ENCODE measurements at places on chromosomes 16 and 17.

GRCh38 chr17:50943575-50943933 lies 77.4 kb upstream of the TOB1 start:
- no peak for DNase-seq

GRCh38 chr16:52783616-52784015 lies 236.7 kb upstream of the TOX3 start:
- DNase-seq = no peak

DNA sequence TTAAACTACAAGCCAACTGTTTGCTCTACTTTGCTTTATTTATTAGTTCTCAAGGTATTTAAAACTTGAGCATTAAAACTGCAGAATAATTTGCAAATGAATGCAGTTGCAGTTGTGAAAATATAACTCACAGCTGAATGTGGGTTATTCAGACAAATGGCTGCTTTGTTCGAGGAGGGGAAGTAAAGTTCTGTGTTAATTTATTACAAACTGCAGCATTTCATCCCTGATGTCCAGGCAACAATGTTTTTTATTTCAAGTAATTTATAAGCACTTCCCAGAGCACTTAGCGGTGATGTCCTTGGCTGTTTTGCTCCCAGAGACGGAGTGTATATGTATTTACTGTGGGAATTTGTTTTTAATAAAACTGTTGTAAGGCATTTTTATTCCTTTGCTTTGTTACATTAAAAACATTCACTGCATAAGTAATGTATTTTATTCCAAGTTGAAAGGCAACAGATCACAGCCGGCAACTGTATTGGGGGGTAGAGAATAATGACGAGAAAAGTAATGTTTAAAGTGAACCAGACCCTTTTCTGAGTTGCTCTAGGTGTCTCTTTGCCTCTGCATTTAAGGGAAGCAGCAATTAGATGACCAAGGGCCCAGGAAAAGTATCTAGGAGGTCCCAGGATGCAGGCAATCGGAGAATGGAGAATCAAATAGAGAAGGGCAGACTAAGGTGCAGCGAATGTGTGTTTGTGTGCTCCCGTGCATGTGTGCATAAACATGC lies 291.2 kb upstream of the SALL1 start:
- no peak for DNase-seq

- no peak for DNase-seq
Observed at GRCh38 chr16:86854058-86854621, 275.8 kb downstream of the FOXL1 start.

DNA sequence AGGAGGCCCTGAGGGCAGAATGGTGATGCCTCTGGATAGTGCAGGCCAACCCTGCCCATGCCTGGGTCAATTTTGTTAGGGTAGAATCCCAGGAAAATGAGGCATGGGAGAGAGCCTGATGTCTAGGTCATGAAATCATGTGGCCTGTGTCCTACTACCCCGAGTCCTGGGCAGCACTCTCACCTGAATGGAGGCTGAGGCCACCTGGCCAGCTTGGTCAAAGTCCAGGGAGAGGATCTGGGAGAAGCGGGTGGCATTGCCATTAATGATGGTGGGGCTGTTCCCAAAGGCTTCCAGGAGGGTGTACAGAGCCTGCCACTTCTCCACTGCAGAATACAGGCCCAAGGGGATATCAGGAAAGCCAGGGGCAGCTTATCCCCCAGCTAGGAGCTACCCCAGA lies 59.8 kb downstream of the MYO18A start:
- DNase-seq = no peak

DNA sequence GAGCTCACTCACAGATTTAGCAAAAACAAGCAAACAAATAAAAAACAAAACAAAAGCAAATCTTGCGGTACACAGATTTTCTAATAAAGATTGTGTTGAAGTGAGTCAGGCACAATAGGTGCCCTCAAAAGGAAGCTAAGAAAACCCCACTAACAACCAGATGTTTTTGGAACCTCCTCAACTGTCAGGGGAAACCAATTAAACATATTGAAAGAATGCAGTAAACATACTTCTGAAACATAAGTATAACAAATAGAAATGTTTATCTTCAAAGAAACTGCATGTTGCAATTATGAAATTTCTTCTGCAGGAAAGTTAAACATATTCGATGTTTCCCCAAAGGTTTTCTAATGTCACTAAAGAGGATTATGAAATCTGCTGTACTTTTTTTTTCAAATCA lies 110.5 kb upstream of the CORO6 start:
- DNase-seq = no peak

DNA sequence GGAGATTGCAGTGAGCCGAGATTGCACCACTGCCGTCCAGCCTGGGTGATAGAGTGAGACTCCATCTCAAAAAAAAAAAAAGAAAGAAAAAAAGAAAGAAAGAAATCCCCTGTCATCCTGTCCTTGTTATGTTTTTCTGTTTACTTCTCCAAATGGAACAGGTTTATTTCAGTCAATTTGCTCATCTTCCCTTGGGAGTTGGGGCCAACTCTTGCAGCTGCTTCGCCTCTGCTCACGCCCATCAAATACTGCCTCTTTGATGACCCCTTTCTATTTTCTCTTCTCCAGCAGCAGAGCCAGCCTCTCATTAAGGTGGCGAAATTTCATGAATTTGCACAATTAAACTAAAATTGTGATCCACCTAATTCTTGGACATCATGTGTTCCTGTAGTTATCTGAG lies 173.4 kb downstream of the ZNF18 start:
- no peak for DNase-seq

DNA sequence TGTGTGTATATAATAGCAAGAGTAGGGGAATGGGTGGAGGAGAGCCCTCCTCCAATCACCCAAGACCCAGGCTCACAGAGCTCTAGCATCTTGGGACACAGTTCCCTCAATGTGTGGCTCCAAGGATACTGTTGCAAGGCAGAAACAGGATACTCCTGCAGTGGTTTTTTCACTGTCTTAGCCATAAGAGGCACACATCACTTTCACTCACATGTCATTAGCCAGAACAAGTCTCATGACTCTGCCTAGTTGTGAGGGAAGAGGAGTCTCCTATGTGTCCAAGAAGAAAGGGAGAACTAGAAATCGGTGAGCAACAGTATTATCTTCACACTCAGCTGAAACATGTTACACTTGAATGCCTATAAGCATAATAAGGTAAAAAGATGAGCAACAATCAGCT lies 11.1 kb upstream of the NUDT7 start:
- DNase-seq = no peak

- no peak for DNase-seq
Observed at GRCh38 chr17:9729034-9729650, 62.2 kb downstream of the DHRS7C start.

DNA sequence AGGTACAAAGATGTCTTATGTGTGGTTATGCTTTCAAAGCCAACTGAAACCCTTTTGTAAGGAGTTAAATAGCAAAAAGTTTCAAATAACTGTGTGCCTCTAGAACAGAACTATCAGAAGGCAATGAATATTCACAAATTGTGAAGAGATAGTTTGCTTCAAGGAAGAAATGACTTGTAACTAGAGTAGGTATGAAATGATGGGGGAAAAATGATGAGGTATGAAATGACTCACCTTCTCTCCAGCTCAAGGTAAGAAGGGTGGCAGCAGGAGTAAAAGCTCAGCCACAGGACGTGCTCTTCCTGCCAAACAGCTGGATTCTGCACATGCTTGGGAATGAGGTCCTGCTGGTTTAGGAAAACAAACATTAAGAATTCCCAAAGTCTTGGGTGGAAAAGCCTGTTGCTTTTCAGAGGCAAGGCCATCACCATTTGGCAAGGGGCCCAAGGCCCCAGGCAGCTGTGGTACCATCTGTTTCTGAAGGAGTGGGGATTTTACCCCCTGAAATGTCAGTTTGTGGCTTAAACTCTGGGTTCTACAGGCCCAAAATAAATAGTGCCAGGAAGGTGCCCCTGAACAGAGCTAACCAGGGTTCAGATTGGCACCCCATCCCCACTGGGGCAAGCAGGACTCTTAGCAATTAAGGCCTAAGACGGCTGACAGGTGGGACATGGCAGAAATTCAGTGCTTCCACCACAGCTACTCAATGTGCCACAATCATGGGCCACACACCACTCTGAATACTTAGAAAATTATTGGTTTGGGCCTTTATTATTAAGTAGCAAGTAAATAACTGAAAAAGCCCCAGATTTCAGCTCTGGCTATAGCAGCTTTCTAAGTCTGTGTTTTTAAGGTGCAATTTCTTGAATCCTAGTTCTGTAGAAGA lies 13.3 kb downstream of the HERPUD1 start:
- DNase-seq = no peak

GRCh38 chr16:74622005-74622404 lies 15.1 kb upstream of the GLG1 start:
- no peak for DNase-seq

- no peak for DNase-seq
Observed at GRCh38 chr17:4483012-4483840, 15.5 kb upstream of the SPNS2 start.

DNA sequence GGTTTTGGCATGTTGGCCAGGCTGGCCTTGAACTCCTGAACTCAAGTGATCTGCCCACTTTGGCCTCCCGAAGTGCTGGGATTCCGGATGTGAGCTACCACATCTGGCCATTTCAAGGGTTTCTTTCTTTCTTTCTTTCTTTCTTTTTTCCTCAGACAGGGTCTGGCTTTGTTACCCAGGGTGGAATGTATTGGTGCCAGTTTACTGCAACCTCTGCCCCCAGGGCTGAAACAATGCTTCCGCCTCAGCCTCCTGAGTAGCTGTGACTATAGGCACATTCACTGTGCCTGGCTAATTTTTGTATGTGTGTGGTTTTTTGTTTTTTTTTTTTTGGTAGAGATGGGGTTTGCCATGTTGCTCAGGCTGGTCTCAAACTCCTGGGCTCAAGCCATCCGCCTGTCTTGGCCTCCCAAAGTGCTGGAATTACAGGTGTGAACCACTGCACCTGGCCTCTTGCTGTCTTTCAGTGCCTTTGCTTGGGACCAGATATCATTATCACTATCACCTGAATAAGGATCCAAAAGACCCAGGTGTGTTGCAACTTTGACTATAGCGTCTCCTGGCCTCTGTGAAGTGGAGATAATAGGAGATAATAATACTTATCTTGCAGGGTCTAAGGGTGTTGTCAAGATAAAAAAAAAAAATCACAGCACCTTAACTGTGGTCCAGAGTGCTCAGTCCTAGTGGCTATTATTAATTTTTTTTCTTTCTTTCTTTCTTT lies 3.2 kb downstream of the FCSK start:
- DNase-seq = no peak

DNA sequence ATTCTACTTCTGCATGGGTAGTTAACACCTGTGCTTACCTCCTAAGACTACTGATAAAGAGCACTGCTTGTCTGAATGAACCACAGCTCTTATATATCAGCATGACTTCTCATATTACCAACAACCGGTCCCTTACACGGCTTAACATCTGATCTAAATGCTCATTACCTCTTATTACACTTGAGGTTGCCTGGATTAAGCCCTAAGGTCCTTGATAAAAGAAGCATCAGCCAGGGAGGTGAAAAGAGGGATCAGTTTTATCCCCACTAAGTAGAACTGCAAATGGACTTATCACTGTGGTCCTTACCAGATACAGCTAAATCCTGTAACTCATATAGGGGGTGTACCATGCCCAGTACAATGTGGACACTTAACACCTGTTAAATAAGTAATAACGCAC lies 8.2 kb upstream of the RSKR start:
- no peak for DNase-seq

DNA sequence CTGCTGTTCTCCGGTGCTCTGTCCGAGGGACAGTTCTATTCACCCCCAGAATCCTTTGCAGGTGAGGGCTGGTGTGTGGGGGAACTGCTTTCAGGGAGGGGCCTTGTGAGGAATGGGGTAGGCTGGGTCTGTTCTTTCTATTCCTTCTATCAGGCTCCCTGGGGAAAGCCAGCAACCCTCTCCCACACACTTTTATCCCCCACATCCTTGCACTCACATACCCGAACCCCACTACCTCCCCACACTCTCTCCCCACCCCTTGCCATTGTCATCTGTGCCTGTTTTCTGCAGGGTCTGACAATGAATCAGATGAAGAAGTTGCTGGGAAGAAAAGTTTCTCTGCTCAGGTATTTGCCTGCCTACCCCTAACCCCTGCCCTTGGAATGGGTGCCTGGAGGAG lies 6.4 kb upstream of the TCAP start:
- no peak for DNase-seq

GRCh38 chr16:2516391-2517240 lies 2.9 kb downstream of the ATP6V0C start:
- no peak for DNase-seq

DNA sequence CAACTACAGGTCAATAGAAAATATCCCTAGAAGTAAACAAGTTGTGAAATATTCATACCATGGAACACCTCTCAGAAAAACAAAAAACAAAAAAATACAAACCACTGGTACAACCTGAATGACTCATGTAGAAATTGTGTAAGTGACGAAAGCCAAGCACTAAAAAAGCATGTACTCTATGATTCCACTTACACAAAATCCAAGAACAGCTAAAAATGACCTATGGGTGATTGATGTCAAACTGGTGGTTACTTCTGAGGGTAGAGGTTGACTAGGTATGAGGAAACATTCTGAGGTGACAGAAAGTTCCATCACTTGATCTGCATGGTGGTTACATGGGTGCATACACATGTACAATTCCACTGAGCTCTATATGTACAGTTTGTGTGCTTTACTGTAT lies 31.1 kb downstream of the DHRS7C start:
- DNase-seq = no peak

DNA sequence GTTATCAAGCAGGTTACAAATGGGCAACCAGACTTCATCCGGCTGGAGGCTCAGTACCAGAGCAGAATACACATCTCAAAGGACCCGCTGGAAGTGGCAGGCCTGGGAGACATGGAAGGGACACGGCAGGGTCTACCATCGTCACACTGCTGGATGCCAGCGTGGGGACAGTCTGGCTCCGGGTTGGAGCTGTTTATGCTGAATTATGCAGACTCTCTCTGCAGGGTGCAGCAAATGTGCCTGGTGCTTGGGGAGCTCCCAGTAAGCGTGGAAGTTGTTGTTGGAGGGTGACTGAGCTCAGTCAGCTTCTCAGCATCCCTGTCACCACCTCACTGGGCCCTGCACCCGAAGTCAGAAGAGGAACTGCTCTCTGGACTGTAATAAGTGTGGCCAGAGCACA lies 12.2 kb downstream of the WSCD1 start:
- no peak for DNase-seq

- DNase-seq = no peak
Observed at GRCh38 chr17:80122926-80123505, 21.6 kb downstream of the GAA start.

GRCh38 chr16:66290431-66290830 lies 76.1 kb upstream of the CDH5 start:
- no peak for DNase-seq

- no peak for DNase-seq
Observed at GRCh38 chr16:89506113-89506504, 2.1 kb upstream of the SPG7 start.

- no peak for DNase-seq
Observed at GRCh38 chr17:67098006-67098405, 53.7 kb downstream of the CACNG1 start.

GRCh38 chr16:83023640-83024039 lies 396.9 kb downstream of the CDH13 start:
- DNase-seq = no peak

- DNase-seq = no peak
Observed at GRCh38 chr17:73427198-73427597, 115.4 kb upstream of the CDC42EP4 start.

GRCh38 chr16:83200005-83200779 lies 573.4 kb downstream of the CDH13 start:
- no peak for DNase-seq

Data from activated B cell treated with CpG ODN at 0.5 μM for 24 hours (primary cell).